ENCODE measurements at places on chromosomes 1 and 21.

DNA sequence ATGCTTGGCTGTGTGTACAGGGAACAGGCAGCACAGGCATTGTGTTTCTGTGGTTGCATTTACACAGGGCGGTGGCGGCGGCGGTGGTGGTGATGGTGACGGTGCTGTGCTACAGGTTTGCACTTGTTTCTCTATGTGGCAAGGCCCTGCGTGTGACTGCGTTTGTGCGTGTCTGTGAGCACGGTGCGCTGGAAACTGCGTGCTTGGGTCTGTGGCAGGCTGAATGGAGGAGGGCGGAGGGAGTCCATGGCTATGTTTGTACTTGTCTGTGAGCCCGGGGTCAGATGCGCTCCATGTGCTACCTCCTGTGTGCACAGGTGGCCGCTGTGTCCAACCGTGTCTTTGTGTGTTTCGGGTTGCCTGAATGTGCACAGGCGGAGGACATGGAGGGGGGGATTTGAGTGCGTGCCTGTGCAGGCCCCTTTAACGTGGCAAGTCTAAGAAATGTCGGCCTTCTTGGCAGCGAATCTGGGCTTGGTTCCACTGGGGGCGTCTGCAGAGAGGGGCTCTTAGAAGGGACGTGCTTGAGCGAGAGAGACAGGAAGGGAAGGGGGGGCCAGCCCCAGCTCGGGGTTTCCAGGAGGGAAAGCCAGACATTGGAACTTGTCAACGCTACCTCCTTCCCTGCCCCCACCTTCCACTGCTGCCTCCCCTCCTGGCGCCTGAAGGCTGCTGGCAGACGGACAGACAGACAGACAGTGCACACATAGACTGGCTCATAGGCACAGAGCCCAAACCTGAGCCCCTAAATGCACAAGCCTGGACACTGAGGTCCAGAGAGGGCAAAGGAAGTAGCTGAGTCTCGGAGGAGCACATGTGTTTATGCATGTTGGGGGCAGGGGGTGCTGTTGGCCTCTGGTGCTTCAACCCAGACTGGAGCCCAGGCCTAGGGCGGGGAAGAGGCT, 32.7 kb upstream of the WASF2 start:
- DNase-seq, result no peak

- no peak for DNase-seq
These were observed 33.6 kb downstream of the MAN1C1 start for GRCh38 chr1:25650289-25650576.

- no peak for DNase-seq
These were observed 40.1 kb downstream of the BTF3L4 start for GRCh38 chr1:52096216-52096615.

DNA sequence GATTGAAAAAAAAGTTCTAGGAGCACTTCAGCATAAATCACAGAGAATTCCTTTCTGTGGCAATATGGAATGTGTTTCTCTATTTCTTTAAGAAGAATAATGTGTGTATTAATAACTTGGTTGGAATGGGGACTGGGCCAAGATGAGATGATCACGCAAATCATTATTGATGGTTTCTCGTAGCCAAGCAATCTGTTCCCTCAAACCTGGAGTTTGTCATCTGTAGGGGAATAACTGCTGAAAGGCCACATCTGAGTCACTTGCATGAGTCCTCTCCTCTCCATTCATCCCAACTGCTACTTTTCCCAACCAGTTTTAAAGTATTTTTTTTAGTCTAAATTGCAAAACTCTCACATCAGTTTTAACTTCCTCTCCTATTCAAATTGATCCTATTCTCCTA, 480.4 kb downstream of the PLPP3 start:
- no peak for DNase-seq

DNA sequence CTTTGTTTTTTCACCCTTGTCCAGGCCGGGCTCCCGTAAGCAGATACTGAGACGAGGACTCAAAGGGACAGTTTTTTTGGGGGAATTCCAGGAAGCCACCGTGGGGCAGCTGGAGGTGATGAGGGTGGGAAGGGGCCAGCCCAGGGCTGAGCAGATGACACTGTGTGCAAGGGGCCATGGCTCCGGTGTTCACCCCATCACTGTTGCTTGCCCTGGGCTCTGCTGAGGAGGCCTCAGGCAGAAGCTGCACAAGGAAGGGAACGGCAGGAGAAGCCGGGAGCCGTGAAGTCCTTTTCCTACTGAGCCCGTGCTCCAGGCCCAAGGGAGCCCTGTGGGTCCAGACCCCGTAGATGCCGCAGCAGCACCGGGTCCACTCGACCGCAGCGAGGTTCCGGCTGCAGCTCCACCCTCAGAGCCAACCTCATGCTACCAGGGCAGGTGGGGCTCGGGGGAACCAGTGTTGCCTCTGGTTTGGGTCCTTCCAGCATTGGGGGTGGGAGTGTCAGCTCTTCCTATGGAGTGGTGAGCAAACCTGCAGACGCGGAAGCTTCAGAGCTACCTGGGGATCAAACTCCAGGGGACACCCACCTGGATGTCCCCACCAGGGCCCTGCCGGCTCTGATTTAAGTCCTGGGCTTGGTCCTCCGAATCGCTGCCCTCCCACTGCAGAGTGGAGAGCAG, 4.3 kb upstream of the CALML6 start:
- DNase-seq, result no peak

- DNase-seq, result no peak
These were observed 48.9 kb upstream of the GORAB start for GRCh38 chr1:170483051-170483450.

DNA sequence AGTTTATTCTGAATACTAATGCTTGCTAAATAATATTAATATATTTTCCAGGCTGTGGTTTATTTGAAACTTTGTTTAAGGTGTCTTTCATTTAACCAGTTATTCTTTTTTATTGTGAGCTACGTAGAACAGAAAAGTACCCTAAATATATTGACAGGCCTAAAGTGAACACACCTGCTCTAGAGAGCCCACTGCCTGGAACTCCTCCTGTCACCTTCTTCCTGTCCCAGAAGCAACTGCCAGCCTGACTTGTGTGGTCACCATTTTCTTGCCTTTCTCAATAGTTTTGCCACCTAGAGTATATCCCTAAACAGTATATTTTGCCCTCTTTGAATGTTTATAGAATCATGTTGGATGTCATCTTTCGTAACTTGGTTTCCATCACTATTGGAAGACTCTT, 48.5 kb downstream of the SCCPDH start:
- DNase-seq, result no peak

- no peak for DNase-seq
These were observed 91.0 kb upstream of the TMEM51 start for GRCh38 chr1:15062479-15063099.

DNA sequence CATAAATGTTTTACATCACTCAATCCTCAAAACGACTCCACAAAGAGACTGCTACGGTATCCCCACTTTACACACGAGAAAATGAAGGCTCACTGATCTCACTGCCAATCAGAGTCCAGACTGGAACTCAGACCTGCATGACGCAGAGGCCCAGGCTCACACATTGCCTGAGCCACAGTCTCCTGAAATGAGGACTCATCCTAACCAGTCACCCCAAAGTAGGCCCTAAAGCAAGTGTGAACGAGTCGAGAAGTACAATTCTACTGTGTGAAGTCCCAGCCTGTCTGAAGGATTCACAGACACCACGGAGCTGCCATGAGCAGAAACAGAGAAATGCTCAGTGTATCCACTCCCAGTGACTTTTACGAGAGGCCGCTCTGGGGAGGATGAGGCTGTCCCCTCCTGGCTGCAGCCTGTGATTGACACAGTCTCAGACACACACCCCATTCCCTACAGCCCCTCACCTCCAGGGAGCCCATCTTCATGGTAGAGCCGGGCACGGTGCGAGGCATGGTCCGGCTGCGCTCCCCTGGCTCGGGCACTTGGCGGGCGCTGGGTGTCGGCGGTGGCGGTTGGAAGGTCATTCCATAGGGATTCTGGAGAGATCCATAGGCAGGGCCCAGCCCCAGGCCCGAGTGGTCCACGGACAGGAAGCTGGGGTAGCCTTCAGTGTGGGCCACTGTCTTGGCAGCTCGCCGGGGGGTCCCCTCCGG, 26.7 kb upstream of the COL16A1 start:
- DNase-seq, result no peak

Data from HCT116 (cell line).